ENCODE measurements at places on chromosomes 4 and X. TPM values are rescaled to one million over a fixed set of nuclear protein-coding genes. Genes with fewer than 3 reads are reported as not detected.

The HERC5 gene
- total RNA-seq = under 0.01 TPM

DNA sequence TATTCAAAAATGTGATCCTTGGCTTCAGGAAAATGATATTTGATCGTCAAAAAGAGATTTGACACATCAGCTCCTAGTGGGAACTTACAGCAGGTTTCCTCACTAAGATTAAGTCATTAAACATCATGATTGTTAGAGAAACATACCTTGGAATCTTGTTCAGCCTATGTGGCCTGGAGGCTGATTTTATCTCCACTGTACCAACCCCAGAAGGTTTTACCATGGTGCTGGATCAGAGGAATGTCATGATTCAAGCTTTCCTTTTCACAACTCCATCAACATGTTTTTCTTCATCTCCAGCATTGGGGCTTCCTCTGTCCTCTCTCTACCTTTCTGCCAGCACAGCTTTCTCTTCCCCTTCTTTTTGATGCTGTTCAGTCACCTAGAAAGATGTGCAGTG, 68.4 kb upstream of the MID1IP1 start:
- no peaks in the 10 kb centered on the region for H3K36me3 ChIP-seq
- H3K4me1 ChIP-seq = no peaks in the 10 kb centered on the region
- H3K27me3 ChIP-seq = no peaks in the 10 kb centered on the region
- no peak overlapping the region for H3K27ac ChIP-seq

The LRP2BP gene
- 0.56 TPM for total RNA-seq

- peaks cover 2% of the 10 kb centered on the region for H3K27me3 ChIP-seq
- no peaks in the 10 kb centered on the region for H3K36me3 ChIP-seq
- H3K27ac ChIP-seq = no peak overlapping the region
- peaks cover 3% of the 10 kb centered on the region for H3K4me1 ChIP-seq
- no peak overlapping the region for H3K4me3 ChIP-seq
- peak; percentile 7 for DNase-seq
These were observed 282.1 kb downstream of the BCOR start for GRCh38 chrX:39815631-39816030.

The DGKK gene
- not detected for total RNA-seq

DNA sequence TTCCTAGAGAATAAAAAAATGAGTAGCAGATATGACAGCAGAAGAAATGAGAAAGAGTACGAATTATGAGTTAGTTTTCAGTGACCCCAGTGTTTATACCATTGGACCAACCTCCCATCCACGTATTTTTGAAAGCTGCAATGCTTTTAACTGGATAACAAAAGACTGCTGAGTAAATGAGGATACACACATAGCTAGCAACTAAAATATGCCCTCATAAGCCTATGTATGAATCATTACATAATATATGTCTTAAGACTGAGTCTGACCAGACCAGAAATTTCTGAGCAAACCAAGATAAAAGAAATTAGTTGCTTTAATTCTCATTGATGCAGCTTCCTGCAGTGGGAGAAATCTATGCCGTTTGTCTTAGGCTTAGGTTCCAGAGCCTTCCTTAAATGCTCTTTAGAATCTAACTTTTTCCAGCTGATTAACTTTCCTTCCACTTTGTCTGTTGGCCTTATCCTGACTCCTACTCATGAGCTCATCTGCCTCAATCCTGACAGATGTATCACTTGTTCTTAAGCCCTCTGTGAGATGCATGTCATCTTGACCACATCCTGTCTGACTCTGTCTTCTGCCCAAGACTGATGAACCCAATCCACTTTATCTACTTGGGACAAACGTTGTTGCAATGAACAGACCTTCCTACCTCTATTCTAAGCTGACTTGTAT, 301.4 kb upstream of the AADAT start:
- no peaks in the 10 kb centered on the region for H3K27me3 ChIP-seq
- H3K36me3 ChIP-seq = no peaks in the 10 kb centered on the region
- DNase-seq = peak; percentile 65
- H3K4me1 ChIP-seq = no peaks in the 10 kb centered on the region
- H3K27ac ChIP-seq = no peak overlapping the region

GRCh38 chr4:139973015-139973414, 181.0 kb downstream of the MAML3 start:
- no peak overlapping the region for H3K27ac ChIP-seq
- H3K27me3 ChIP-seq = no peaks in the 10 kb centered on the region
- H3K4me3 ChIP-seq = no peak overlapping the region
- H3K4me1 ChIP-seq = peaks cover 7% of the 10 kb centered on the region

DNA sequence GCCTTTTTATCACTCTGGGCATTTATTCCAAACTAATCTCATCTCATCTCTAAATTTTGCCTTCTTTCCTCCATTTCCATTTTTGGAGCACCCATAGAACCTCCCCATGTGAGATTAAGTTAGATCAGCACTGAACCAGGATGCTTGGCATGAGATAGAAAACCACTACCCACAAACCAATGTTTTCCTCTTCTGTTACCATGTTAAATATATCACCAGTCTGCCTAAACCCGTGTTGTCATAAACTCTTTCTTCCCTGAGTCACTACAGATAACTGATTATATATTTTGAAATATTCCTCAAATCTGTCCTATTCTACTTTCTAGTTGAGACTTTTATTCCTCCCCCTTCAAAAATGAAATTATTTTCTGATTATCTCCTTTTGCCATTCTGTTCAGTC, 37.6 kb downstream of the GABRB1 start:
- H3K36me3 ChIP-seq = no peaks in the 10 kb centered on the region
- H3K4me1 ChIP-seq = peaks cover 5% of the 10 kb centered on the region
- no peak overlapping the region for H3K4me3 ChIP-seq
- no peak overlapping the region for H3K27ac ChIP-seq

- peaks cover 2% of the 10 kb centered on the region for H3K27me3 ChIP-seq
- no peaks in the 10 kb centered on the region for H3K36me3 ChIP-seq
- DNase-seq = no peak
- H3K27ac ChIP-seq = no peak overlapping the region
- no peak overlapping the region for H3K4me3 ChIP-seq
- no peaks in the 10 kb centered on the region for H3K4me1 ChIP-seq
These were observed 102.9 kb upstream of the SLC34A2 start for GRCh38 chr4:25552580-25553271.

The TCEAL5 gene
- not detected for total RNA-seq

DNA sequence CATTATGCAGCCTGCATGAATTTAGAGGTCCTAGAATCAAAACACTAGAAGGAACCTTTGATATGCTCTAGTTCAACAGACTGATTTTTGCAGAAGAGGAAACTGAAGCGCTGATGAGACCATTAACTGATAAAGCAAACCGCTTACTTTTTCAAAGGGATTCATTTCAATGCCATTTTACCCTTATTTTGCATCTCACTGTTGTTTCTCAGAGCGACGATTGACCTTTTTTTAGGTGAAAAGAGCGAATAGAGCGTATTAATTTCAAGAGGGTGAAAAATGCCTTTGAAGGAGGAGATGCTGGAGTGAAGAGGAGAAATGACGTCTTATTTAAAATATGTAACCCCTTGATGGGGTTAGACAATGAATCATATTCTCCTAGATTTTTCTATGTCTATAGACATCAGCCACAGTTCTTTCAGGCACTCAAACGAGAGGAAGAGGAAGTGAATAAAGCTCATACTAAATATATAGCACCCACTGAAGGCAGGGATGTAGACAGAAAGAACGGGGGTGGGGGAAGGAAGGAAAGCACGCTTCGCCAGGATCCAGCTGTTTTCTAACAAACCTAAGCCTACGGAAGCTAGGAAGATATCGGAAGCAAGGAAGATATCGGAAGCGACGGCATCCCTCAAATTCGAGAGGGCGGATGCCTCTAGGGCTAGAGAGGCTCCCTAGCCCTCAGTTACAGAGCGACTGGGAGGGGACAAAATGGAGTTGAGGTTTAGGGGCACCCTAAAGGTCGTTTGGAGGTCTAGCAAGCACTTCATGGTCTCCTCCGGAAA, 848 bp downstream of the ACSL4 start:
- H3K27ac ChIP-seq = peak overlapping the region; percentile 88
- no peaks in the 10 kb centered on the region for H3K36me3 ChIP-seq
- peak overlapping the region; percentile 83 for H3K4me3 ChIP-seq
- no peaks in the 10 kb centered on the region for H3K4me1 ChIP-seq
- peak; percentile 59 for DNase-seq

DNA sequence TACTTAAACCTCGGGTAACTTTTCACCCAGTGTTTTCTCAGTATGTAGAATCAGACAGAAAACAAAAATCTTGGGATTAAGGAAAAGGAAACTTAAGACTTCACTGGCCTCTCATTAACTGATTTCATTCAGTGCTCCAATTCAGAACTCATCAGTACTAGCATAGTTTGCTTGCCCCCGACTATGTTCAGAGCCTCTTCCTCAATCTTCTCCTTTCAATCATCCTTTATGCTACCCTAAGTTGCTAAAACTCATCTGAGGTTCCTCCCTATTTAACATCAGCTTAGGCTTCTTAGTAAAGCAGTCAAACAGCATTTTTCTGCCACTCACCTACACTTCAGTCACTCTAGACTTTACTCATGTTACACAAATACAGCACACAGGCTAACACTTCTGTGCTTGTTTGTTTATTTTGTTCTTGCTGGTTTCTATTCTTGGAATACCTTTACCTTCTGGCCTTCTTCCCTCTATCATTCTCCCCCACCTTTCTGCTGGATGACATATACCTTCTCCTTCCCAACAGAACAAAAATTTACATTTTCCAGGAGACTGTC, 163.0 kb upstream of the TLL1 start:
- H3K27me3 ChIP-seq = no peaks in the 10 kb centered on the region
- H3K36me3 ChIP-seq = no peaks in the 10 kb centered on the region
- no peak overlapping the region for H3K4me3 ChIP-seq
- H3K27ac ChIP-seq = no peak overlapping the region

DNA sequence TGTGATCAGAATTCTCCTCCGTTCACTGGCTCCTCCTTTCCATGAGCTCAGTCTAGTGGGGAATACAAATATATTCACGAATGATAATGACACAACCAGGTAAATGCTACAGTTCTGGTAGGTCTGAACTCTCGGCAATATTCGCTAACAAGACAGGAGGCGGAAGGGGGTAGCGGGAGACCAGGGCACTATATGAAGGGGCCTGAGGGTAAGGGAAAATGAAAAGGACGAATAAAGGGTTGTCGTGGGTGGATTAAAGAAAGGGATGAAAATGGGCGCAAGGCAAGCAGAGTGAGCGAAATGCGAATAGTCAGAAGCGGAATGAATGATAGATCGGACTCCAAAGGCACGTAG, 743 bp downstream of the NKAP start:
- H3K27me3 ChIP-seq = no peaks in the 10 kb centered on the region
- DNase-seq = peak; percentile 0
- no peaks in the 10 kb centered on the region for H3K4me1 ChIP-seq
- H3K36me3 ChIP-seq = 0 out of 2 replicates have a peak, but pooled peaks cover 2% of the 10 kb centered on the region

The FHIP1A gene
- 0.18 TPM for total RNA-seq

GRCh38 chrX:24002167-24002566, 24.8 kb downstream of the KLHL15 start:
- H3K27ac ChIP-seq = no peak overlapping the region
- no peak overlapping the region for H3K4me3 ChIP-seq
- H3K27me3 ChIP-seq = no peaks in the 10 kb centered on the region
- peaks cover 5% of the 10 kb centered on the region for H3K36me3 ChIP-seq
- H3K4me1 ChIP-seq = no peaks in the 10 kb centered on the region
- no peak for DNase-seq

- no peaks in the 10 kb centered on the region for H3K36me3 ChIP-seq
- H3K27me3 ChIP-seq = no peaks in the 10 kb centered on the region
- peaks cover 4% of the 10 kb centered on the region for H3K4me1 ChIP-seq
- no peak overlapping the region for H3K27ac ChIP-seq
- peak; percentile 49 for DNase-seq
These were observed 652.1 kb downstream of the ANKRD50 start for GRCh38 chr4:124060261-124060918.

The TMEM47 gene
- total RNA-seq = 134 TPM

GRCh38 chrX:132411310-132411977, 77.4 kb downstream of the MBNL3 start:
- peaks cover 1% of the 10 kb centered on the region for H3K27me3 ChIP-seq
- H3K27ac ChIP-seq = no peak overlapping the region
- H3K4me3 ChIP-seq = no peak overlapping the region
- H3K4me1 ChIP-seq = no peaks in the 10 kb centered on the region

The ADGRG2 gene
- under 0.01 TPM for total RNA-seq

The MAGEB6 gene
- not detected for total RNA-seq

GRCh38 chrX:257681-258289, 23.4 kb upstream of the PLCXD1 start:
- no peak overlapping the region for H3K27ac ChIP-seq
- DNase-seq = no peak
- H3K36me3 ChIP-seq = no peaks in the 10 kb centered on the region
- H3K4me3 ChIP-seq = no peak overlapping the region

The TCEAL2 gene
- total RNA-seq = not detected

- no peaks in the 10 kb centered on the region for H3K27me3 ChIP-seq
- H3K27ac ChIP-seq = no peak overlapping the region
- no peaks in the 10 kb centered on the region for H3K4me1 ChIP-seq
- no peak for DNase-seq
- no peaks in the 10 kb centered on the region for H3K36me3 ChIP-seq
These were observed 100.8 kb downstream of the SHISA3 start for GRCh38 chr4:42498040-42498439.

The KLHL4 gene
- 1.7 TPM for total RNA-seq

DNA sequence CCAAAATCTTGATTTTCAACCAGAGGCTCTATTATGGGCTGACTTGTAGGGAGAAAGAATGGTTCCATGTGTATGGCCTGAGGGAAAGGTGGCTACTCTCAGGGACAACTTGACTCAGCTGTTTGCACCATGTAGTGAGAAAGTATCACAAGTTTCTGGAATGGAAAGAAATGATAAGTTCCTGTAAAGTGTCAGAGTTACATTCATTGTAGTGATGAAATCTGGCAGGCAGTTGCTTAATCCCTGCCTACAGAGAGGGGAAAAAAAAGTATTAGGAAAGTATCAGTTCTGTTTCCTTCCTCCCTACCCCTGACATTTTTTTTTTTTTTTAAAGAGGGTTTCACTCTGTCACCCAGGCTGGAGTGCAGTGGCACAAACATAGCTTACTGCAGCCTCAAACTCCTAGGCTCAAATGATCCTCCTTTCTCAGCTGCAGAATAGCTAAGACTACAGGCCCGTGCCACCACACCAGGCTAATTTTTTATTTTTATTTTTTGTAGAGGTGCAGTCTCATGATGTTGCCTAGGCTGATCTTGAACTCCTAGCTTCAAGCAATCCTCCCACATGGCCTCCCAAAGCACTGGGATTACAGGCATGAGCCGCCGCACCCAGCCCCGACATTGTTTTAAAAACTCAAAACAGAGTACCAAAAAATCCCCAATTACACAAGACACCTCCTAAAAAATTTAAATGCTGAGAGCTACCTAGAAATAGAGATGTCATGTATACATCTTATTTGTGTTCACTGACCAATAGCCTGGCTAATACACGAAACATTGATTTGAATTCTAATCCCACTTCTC, 4.8 kb upstream of the FBXL5 start:
- no peaks in the 10 kb centered on the region for H3K36me3 ChIP-seq
- H3K27me3 ChIP-seq = no peaks in the 10 kb centered on the region
- H3K27ac ChIP-seq = peak overlapping the region; percentile 17
- peak; percentile 56 for DNase-seq
